HS-27A (cell line): ENCODE measurements at places on chromosomes 16 and 17.
A peak's percentile ranks its signal among the peaks of the same experiment; 100 is the strongest.

DNA sequence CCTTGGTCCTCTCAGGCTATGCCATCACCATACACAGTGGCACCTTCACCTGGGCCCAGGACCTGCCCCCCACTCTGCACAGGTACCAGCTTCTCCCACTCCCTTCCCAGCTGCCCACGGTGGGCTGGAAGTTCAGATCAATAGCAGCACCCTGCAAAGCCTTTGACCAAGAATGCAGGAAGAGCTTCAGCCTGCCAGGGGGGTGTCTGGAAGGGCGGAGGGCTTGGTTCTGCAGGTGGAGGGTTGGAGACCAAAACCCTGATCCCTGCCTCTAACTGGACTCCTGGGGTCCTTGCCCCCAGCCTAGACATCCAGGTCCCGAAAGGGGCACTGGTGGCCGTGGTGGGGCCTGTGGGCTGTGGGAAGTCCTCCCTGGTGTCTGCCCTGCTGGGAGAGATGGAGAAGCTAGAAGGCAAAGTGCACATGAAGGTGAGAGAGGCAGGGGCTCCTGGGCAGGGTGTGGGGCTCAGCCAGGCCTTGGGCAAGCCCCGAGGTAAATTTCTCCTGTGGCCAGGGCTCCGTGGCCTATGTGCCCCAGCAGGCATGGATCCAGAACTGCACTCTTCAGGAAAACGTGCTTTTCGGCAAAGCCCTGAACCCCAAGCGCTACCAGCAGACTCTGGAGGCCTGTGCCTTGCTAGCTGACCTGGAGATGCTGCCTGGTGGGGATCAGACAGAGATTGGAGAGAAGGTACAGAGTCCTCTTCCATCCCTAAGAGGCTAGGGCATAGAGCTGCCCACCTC is 34.3 kb downstream of the ABCC3 start:
- no peak for DNase-seq

DNA sequence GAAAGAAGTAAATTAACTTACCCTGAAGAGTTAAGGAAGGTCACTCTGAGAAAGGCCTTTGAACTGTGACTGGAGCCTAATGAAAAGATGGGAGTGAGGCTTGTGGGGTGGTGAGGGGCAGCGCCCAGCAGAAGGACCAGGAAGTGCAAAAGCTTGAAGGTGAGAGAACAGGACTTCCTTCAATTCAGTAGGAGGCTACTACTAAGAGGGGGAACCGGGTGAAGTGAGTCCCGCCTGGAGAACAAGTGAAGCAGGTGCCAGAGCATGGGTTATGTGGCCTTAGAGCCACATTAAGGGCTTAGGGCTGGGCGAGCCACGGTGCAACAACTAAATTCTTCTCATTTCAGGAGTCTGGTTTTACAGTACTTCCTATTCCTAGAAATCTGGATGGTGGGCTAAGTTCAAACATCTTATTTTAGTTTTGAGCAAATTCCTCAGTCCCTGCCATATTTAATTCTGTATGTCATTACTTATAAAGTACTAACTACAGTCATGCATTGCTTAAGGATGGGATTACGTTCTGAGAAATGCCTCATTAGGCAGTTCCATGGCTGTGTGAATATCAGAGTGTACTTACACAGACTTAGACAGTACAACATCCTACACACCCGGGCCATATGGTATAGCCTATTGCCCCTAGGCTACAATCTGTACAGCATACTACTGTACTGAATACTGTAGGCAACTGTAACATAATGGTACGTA is 5.1 kb downstream of the CFAP20 start:
- no peak for DNase-seq

- DNase-seq: no peak
These were observed 6.6 kb upstream of the GALK1 start for GRCh38 chr17:75771334-75772281.

GRCh38 chr17:59668816-59669215 is 38.4 kb downstream of the PTRH2 start:
- peak; percentile 82 for DNase-seq

GRCh38 chr17:14042411-14042810 is 26.9 kb upstream of the COX10 start:
- DNase-seq: no peak

DNA sequence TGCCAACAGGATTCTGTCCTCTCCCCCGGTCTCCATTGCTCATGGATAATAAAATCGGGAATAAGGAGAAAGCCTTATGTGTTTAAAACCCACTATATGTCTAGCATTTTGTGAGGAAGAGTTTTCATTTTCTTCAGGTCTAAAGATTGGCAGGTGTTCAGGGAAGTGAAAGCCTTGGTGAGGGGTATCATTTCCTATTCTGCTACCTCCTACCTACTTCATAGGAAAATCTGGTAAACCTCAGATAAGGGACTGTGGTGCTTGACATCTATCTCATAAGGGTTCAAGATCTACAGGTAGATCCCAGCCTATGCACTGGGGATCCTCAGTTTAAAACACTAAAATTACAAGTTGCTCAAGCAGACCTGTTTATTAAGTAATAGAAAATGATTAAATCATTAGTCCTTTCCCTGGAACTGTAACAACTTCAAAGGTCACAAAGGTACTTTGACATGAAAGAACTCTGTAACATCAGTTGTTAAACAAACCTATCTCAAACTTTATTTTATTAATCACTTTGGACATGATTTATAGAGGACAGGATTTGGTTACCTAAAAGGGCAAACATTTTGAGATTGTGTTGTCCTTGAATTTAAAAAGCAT is 6.5 kb downstream of the MOSMO start:
- DNase-seq: no peak

GRCh38 chr17:17913695-17914332 is 58.4 kb downstream of the TOM1L2 start:
- DNase-seq: peak; percentile 75

DNA sequence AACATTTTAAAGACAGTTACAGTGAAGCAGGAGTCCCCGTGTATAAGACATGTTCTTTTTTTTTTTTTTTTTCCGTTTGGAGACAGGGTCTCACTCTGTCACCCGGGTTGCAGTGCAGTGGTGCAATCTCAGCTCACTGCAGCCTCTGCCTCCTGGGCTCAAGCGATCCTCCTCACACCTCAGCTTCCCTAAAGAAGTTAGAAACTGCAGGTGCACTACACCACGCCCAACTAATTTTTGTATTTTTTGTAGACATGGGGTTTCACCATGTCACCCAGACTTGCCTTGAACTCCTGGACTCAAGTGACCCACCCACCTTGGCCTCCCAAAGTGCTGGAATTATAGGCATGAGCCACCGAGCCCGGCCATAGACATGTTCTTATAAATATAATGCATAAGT is 3.0 kb downstream of the EVI2B start:
- no peak for DNase-seq

DNA sequence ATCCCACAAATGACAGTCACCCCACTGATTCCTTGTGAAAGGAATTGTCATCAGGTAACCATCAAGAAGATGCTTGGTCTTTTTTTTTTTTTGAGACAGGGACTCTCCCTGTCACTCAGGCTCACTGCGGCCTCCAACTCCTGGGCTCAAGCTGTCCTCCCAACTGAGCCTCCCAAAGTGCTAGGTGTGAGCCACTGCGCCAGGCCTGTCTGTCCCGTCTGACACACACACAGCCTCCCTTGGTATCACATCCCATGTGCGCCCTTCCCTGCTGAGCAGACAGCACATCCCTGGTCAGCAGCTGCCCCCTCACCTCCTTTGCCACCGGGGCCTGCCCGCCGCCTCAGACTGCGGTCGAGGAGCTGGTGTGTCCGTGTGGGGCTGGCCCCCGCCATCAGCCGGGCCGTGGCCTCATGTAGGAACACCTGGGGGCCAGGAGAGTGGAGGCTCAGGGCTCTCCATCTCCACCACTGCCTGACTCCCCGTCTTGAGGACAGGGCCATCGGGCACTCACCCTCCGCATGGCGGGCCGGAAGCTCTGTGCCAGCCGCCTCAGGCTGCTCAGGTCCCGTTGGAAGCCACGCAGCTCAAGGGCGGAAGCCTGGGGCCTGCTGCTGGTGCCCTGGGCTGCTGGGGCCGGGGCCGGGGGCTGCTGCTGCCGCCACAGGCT is 23.6 kb downstream of the SREBF1 start:
- no peak for DNase-seq

GRCh38 chr17:19311421-19312215 is 50.9 kb downstream of the B9D1 start:
- no peak for DNase-seq

DNA sequence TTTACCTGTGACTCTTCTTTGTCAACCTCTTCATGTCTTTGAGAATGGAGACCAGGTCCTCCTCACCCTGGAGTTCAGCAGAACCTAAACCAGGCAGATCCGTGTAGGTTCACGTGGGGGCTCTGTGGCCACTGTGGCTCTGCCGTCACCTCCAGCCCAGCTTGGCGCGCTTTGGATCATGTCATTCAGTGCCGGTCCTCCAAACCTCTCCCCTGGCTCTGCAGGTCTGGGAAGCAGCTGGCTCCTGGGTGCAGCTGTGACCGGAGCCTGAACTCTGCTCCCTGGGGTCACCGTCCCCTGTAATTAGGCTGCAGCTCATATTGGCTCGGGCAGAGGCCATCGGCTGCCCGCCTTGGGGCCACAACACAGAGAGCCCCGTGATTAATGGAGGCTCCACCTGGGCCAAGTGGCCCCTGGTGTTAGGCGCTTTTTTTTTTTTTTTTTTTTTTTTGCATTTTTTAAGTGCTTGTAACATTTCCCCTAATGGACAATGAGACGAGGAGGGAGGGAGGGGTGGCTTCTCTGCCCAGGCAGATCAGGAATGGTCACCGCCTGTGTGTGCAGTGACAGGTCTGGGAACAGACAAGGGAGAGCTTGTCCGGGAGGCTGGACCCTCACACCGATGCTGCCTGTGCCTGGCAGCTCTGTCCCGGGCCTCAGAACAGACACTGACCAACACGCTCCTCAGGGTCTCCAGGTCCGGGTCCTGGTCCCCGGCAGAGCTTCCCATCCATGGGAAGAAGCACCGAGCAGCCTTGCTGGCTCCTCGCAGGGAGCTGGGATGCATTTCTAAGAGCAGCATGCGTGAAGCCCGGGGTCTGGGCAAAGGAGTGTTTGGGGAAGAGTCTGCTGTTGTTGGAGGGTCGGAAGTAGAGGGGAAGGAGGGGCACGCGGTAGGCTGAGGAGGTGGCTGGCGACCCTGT is 247.9 kb downstream of the SEC14L1 start:
- no peak for DNase-seq

GRCh38 chr17:59641799-59642484 is 22.2 kb downstream of the CLTC start:
- DNase-seq: no peak

DNA sequence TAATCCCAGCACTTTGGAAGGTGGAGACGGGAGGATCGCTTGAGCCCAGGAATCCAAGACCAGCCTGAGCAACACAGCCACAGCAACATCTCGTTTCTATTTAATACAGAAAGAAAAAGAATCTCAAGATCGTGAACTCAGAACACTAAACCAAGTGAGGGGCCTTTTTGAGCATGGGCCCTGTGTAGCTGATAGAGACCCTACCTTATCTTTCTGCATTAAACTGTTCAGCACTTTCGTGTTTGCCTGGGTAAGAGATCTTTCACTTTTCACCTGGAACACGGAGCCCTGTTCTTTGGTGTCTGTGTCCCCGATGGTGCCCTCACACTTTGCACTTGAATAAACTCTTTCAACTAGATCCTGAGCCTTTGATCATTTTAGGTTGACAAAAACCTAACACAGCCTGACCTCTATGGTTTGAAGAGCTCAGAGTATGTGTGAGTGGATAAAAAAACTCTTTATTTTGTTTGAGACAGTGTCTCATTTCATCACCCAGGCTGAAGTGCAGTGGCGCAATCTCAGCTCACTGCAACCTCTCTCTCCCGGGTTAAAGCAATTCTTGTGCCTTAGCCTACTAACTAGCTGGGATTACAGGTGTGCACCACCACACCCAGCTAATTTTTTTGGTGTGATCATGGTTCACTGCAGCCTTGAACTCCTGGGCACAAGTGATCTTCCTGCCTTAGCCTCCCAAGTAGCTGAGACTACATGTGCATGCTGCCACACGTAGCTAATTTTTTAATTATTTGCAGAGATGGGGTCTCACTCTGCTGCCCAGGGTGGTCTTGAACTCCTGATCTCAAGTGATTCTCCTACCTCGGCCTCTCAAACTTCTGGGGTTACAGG is 83.8 kb upstream of the GRIN2A start:
- no peak for DNase-seq

DNA sequence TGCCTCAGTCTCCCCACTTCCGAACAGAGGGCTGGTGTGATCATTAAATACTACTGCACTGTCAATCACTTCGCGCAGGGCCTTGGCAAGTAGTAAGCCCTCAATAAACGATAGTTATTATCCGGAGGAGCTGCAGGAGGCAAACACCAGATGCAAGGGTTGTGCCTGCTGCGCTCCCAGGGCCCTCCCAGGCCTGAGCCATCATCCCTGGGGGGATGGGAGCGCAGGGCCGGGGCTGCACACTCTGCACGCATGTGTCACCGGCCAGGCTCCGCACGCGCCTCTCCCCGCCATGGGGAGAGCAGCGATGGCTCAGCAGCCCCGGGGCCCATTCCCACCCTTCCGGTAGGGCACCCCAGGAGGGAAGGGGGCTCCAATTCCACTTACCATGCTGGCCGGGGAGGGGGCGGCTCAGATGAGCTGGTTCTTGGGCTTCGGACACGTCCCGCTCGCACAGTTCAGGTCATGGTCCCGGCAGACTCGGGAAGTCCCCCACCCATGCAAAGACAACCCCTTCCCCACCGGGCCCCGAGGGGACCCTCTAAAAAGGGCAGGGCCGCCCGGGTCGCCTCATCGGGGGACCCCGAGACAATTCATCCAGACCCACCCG is 681 bp downstream of the XPO6 start:
- DNase-seq: no peak

DNA sequence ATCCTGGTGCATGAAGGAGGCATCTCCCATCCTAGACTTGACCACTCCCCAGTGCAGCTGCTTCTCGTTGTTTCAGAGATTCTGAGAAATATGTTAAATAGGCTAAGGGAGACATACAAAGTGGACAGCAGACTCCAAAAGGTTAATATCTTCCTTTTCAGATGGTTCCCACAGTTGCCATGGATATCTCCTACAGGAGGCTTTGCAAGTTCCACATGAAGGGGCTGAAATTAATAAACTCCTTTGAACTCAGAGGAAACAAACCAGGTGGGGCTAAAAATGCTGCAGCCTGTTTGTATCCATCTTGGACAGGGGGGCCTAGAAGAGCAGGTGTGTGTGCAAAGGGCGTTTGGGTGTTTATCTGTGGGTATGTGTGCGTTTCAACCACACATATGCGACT is 257.4 kb upstream of the XYLT1 start:
- DNase-seq: no peak

DNA sequence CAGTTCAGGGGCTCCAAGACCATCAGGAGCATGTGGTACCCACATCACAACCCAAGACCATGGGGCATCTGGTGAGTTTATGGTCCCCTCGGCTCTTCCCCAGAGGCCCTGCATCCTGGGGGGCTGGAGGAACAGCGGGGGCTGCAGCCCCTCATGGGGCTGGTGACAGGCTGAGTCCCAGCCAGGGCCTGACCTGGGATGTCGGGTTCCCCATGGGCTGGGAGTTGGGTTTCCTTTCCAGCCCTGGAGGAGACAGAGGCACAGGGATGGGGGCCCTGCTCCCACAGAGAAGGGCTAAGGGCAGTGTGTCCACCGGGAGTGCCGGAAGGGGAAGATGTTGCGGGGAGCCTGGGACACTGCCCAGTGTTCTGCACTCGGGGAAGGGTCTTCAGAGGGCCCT is 82.4 kb downstream of the GOSR1 start:
- no peak for DNase-seq

- no peak for DNase-seq
These were observed 3.6 kb downstream of the TAOK2 start for GRCh38 chr16:29977063-29977825.

GRCh38 chr16:58265480-58266052 is 29.3 kb downstream of the PRSS54 start:
- no peak for DNase-seq

GRCh38 chr17:43879723-43880419 is 27.5 kb downstream of the MPP2 start:
- no peak for DNase-seq

- no peak for DNase-seq
These were observed 3.9 kb upstream of the SKAP1 start for GRCh38 chr17:48433896-48434295.
